Astrocyte (in vitro differentiated cells and primary cell): ENCODE measurements at places on chromosomes 4 and X.

- no peak for DNase-seq
Measured at GRCh38 chrX:84873176-84873575, 130.5 kb upstream of the APOOL start.

GRCh38 chr4:25043548-25043947, 12.8 kb upstream of the LGI2 start:
- DNase-seq, result no peak

GRCh38 chr4:92599044-92599443, 295.3 kb downstream of the GRID2 start:
- DNase-seq, result no peak

DNA sequence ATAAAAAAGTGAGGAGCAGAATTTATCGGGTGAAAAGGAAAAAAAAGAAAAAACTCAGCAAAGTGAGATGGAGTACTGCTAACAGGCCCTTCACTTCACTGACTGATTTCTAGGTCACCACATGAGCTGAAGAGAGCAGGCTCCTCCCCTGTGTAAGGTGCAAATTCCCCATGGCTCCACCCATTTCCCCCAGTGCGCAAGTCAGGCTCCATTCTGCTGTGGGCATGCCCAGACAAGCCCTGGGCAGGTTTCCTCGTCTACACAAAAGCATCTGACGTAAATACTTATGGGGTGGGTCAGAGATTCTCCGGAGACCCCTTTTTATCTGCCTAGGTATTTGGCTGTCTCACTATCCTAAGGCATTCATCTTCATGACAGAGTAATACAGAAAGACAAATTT, 157.9 kb downstream of the MAGEB5 start:
- DNase-seq, result no peak

GRCh38 chr4:85611661-85612060, 136.7 kb downstream of the ARHGAP24 start:
- DNase-seq, result no peak

GRCh38 chrX:19805046-19805690, 82.2 kb downstream of the SH3KBP1 start:
- no peak for DNase-seq

DNA sequence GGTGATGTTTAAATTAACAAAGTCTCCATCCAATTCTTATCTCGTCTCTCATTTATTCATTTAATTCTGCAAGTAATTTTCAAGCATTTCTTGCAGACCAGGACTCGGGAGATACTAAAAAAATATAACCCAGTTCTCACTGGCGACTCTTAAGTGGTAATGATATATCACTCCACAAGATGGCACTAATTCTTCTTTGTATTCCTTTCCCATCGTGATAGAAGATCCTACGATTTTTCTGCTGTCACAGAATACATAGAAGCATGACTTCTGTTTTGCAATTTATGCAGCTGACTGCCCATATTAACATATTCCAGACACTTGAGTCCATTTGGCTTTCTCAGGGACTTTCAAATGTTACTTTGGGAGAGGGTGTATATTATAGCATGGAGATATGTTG, 64.0 kb upstream of the FGF13 start:
- DNase-seq, result peak; percentile 25

- DNase-seq, result no peak
Measured at GRCh38 chrX:31293409-31293808, 221.6 kb upstream of the FTHL17 start.
